ENCODE measurements at places on chromosomes 4 and X.

GRCh38 chr4:2537011-2537830, 774 bp downstream of the FAM193A start:
- peak; percentile 28 for DNase-seq

DNA sequence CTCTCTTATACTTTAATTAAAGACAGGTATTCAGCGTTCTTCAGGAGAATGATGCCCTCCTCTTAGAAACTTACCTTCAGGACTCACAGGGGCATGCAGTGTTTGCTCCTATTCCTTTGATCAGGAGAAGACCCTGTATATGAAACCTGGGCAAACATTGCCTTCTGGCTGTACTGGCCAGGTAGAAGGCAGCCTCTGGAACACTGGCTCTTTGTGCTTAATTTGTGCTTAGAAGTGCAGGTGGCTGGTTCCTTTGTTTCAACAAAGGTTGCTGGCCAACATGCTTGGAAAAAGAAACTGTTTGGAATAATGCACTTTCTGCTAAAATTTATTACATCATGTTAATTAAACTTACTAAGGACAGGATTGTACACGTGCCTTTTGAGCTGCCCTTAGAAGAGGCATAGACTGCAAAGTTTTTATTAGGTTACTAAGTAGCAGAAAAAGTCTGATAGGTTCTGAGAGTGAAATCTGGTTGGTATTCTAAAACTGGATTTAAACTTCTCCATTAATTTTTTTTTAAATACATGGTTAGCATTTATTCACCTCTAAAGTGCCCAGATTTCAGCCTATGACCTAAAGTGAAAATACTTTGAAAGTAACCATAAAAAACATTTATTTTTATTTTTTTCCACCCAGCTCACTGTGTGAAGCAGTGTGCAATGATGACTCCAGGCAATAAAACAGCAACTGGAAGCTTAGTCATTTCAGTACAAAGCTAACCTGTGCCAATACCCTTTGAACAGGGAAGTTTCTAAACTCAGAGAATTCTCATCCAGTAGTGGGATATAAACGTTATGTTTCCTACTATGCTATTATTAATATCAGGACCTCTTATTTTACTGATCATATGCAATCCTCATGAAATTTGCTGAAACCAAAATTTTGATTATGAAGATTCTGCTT, 11.3 kb downstream of the RASSF6 start:
- DNase-seq = no peak

- no peak for DNase-seq
These were observed 240.1 kb upstream of the NOCT start for GRCh38 chr4:138775489-138775888.

- DNase-seq = no peak
These were observed 100.0 kb upstream of the PRKG2 start for GRCh38 chr4:81314897-81315470.

- no peak for DNase-seq
These were observed 33.6 kb downstream of the CLCN4 start for GRCh38 chrX:10190367-10190766.

- no peak for DNase-seq
These were observed 18.0 kb downstream of the PPEF1 start for GRCh38 chrX:18725310-18725943.

DNA sequence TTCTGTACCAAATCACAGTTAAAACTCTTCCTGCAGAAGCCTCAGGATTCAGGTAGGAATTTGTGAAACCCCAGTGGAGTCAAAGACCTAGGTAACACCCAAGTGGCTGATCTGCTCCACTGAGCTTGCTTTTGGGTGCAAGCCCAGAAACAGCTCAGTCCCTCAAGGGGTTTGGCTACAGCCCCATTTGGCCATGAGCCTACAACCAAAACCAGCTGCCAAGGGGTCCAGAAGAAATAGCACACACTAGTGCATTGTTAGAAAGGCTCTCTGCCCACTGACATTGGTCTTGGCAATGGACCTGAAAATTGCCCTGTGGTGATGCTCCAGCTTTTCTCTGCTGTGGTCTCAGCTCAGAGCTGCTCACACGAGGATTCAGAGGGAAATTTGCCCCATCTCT, 577.4 kb upstream of the INTU start:
- DNase-seq = no peak

GRCh38 chrX:44106864-44107263, 133.7 kb upstream of the NDP start:
- DNase-seq = no peak

GRCh38 chr4:86242677-86243076, 117.2 kb downstream of the MAPK10 start:
- DNase-seq = no peak

GRCh38 chr4:30867427-30867826, 147.3 kb downstream of the PCDH7 start:
- no peak for DNase-seq

DNA sequence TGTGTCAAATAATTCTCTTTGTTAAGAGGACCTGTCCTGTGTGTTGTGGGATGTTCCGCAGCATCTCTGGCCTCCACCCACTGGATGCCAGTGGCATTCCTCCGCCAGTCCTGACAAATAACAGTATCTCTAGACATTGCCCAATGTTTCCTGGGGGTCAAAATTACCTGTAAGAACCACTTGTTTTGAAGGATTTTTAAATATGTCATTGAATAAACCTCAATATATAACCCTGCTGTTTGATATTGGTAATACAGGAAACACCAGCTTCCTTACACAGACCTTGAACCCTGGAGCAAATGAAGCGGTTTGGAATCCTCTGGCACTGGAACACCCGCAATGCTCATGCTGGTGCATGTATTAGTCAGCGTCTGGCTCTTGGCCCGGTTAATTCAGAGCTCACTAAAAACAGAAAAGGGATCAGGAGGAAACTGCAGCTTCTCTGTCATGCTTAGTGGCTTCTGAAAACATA, 101.3 kb downstream of the TBL1X start:
- no peak for DNase-seq

DNA sequence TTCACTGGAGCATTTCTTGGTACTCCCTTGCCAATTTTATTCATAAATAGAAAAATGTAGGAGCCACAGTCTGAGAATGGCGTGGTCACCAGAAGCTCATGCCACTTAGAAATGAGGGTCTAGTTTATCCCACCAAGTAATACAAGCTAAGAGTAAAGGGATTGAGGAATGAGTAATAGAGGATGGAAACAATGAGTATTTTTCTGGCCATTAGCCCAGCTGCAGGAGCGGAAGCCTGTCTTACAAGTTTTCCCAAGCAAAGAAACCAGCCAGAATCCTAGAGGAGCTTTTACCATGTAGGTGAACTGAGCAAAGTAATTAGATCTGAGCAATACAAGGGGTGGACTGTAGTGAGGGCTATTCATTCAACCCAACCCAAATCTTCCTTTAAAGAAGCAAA, 160.7 kb upstream of the NPY2R start:
- DNase-seq = no peak

- no peak for DNase-seq
These were observed 23.3 kb upstream of the GPR50 start for GRCh38 chrX:151153086-151153485.

DNA sequence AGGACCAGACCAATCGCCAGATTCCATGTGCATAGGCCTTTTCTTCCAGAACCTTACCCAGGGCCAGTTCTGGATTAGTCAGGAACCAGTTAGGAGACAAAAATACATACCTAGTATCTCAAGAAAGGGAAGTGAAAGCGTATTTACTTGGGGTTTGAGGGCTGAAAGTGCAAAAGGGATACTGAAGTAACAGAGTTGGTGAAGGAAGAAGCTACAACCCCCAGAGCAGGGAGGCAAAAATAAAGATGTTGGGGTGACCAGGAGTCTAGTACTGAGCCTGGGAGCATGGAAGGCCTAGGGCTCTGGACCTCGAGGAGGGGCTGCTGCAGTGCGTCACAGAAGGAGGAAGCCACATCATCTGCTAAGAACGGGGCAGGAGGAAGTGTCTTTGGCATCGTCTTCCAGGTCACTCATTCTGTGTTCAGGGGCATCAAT, 38.3 kb downstream of the TKTL1 start:
- no peak for DNase-seq

DNA sequence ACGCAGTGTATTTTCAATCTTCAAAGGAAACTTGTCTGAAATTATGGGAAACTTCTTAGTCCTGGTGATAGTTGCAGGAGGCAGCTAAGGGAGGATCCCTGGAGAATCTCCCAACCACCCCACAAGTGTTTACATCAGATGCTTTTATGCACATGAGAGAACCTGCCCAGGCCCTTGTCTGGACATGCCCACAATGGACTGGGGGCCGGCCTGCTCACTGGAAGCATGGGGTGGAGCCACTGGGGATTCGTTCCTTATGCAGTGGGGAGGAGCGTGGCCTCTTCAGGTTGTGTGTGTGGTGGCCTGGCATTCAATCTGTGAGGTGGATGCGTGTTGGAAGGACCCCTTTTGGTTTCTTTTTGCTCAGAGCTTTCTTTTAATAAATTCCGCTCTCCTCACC, 398.7 kb upstream of the PPP1R2C start:
- DNase-seq = no peak

All from stimulated activated CD8-positive, alpha-beta memory T cell treated with anti-CD3 and anti-CD28 coated beads, Interleukin-7, amount 100 ng/mL, for 48 hours (primary cell).